ENCODE measurements at places on chromosomes 11 and 22.

GRCh38 chr22:39251762-39252460, 7.1 kb upstream of the PDGFB start:
- no peak for DNase-seq

- DNase-seq, result peak; percentile 19
Observed at GRCh38 chr11:1953489-1954266, 6.5 kb downstream of the MRPL23 start.

DNA sequence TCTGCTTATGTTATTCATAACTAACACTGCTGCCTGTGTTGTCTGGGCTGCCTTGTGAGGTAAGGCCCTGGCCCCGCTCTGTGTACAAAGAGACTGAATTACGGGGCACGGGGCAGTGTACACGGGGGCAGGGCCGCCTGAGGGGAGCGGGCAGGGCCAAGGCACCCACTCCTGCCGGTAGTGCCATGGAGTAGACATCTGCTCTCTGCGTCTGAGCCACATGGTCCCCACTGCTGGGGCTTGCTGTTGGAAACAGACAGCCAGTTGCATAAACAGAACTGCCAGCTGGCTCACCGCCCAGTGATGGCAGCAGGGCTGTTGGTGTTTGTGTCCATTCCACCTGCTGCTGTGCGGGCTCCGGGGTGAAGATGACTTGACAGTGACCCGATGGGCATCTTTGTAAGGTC, 19.8 kb downstream of the FAM118A start:
- DNase-seq, result no peak

- DNase-seq, result no peak
Observed at GRCh38 chr11:116110802-116111201, 606.6 kb upstream of the CADM1 start.

DNA sequence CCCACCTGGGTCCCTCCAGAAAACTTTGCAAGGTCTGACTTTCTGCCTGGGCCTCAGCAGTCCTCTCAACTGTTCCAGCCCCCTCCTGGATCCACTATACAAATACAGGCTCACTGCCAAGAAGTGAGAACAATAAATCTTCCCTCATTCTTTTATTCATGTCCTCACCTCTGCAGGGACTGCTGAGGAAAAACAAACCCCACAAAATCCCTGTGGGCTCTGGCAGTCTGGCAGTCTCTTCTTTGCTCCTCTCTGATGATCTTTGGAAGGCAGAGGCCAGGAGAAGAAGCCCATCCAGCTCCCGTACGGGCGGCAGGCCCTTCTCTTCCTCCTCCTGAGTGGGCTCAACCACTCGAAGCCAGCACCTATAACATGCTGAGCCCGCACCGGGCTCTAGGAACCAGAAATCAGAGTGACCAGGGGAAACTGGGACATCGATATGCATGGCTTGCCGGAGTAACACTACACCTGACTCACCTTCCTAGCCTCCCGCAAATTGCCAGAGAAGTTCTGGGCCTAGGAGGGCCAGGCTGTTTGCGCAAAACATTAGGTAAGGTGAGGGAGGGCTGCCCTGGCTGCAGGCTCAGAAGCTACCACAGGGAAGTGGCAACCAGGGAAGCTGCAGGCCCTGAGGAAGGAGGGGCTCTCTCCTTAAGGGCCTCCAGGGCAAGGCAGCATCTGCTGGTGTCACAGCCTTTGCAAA, 24.2 kb downstream of the TMPRSS5 start:
- DNase-seq, result no peak
